ENCODE measurements at places on chromosomes 16 and 17.

DNA sequence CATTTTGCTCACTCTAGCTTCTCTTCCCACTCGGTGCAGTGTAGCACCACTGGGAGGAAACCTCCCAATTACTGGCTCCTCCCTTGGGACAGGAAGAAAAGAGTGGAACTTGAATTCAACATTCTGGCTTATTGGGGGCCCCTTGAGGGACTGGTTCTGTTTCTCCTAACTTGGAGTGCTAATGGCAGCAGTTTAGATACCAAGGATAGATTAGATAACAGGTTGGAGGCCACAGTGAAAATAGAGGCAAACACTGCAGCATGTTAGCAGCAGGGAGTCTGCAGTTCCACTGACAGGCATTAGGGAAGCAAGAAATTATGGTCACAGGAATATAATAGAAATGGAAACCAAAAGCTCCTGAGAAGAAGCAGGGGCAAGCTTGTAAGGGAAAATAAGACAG, 322.0 kb downstream of the ABCC12 start:
- no peak for DNase-seq

- peak; percentile 83 for DNase-seq
These were observed 106.4 kb downstream of the SLC39A11 start for GRCh38 chr17:72985882-72986720.

GRCh38 chr16:47029724-47030123, 56.2 kb upstream of the DNAJA2 start:
- DNase-seq: no peak

DNA sequence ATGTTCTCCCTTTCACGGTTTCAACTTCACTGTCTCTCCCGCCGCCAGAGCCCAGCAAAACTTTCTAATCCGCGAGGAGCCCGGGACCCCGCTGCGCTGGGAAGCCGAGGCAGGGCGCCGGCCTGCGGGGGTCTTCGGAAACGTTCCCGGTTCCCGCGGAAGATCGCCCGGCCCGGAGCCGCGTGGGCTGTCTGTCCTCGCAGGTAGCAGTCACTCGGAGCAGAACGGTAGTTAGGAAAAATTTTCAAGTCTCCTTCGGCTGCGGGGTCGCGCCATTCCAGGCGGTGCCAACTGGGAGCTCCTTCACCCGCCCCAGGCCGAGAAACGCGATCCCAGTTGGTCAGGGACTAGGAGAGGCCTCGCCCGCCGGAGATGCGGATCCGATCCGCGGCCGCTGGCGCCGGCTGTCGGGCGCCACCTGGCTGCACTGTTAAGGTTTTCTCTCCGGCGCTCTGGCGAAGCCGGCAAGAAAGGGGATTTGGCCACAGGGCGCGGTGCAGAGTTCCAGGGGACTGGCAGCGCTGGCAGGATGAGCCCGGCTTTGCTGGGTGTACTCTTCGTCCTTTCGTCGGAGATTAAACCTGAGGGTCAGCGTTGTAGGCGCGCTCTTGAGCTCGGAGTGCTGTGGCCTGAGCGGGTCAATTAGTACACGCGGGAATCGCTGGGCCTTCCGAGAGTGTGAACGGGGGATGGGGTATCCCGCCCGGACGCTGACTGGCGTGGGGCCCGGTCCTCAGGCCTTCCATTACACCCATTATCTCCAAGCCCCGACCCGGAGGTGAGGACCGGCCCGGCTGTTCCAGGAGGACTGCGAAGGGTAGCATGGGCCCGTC, 135.4 kb downstream of the KCNJ12 start:
- DNase-seq: peak; percentile 72

DNA sequence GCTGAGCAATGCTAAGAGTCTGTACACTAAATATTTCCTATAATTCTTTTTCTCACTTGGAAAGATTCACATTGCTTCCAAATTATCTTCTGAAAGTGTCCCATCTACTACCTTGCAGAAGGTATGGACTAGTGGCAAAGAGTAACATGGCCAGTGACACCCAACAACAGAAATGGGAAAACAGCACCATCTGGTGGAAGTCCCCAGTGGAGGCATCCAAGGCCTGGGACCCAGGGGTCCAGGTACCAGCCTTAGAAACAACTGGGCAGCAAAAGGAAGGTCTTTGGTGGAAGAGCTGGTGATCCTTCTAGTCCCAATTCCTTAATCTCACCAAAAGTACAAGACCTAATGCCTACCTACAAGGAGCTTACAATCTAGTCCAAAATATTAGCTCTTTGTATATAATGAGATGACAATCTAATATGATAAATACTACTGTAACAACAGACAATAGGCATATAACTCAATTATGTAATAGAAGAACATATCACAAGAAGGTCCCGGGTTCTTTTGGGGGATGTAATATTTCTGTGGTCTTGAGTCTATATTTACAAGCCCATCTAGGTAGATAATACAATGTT, 55.3 kb downstream of the SKAP1 start:
- DNase-seq: peak; percentile 70

GRCh38 chr17:73205459-73205961, 12.7 kb downstream of the COG1 start:
- peak; percentile 79 for DNase-seq

- no peak for DNase-seq
These were observed 1.5 kb downstream of the NTN1 start for GRCh38 chr17:9022573-9023391.

- no peak for DNase-seq
These were observed 43.5 kb downstream of the ZDHHC7 start for GRCh38 chr16:84967828-84968227.

- DNase-seq: peak; percentile 93
These were observed 70.4 kb upstream of the CACNG5 start for GRCh38 chr17:66764506-66764905.

- no peak for DNase-seq
These were observed 11.2 kb downstream of the ZNF771 start for GRCh38 chr16:30418350-30419181.
